ENCODE measurements at places on chromosomes 3 and 15.

GRCh38 chr3:122880624-122881023 lies 85.8 kb downstream of the SLC49A4 start:
- DNase-seq: no peak

GRCh38 chr3:33612607-33613006 lies 105.4 kb downstream of the CLASP2 start:
- DNase-seq: no peak

DNA sequence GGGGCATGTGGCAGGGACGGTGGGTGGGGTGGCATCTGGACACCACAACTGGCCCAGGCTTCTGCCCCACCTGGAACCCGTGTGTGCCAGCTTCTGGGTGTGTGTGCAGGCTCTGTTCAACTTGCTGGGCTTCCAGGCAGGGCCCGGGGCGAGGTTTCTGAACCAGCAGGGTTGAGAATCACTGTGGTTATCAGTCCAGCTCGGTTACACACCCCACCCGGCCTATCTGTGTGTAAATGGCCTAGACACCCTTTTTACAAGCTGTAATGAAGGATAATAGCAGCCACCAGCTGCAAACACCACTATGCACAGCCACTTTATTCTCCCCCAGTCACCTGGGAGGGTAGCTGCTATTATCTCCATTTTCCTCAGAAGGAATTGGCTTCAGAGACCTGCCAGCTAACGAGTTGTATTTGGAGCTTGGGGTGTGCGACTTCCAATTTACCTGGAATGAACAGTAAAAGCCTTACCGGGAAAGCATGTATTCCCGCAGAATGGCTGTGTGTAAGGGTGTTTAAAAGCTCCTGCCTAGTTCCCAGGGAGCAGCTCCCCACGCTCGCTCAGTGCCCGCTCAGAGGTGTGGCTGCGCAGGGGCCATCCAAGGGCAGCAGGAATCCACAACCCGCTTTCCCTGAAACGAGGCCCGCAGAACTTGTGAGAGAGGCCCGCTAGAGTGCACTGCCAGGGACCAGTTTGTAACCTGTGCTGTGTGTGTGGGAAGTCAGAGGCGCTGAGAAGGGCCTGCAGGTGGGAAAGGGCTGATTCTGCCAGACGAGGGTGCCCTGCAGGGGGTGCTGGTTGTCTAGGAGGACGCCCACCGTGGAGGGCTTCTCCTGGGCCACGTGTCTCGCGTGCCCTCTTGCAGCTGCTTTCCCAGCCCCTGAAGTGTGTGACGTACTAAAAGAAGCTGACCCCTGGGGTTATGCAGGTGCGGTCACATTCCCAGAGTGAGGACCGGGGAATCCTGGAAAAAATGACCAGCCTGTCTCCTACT lies 83.5 kb downstream of the C3orf70 start:
- no peak for DNase-seq

GRCh38 chr3:174863488-174863887 lies 4.4 kb downstream of the NAALADL2 start:
- no peak for DNase-seq

DNA sequence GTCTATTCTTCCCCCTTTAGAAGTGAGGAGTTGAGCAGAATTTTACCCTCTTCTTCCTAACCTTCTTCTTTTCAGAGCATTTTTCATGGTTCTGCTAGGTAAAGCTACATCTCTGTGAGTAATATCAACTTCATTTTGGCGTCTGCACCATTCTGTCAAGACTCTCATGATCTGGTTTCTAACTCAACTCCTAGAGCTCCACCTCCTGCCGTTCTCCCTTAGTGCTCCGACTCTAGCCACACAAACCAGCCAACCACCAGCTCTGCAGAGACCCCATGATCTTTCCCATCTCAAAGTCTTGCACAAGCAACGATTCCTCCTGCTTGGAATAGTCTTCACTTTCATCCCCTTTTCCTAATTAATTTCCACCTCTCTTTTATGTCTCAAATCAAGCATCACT lies 193.9 kb upstream of the TMC3 start:
- DNase-seq: no peak

GRCh38 chr3:51669241-51670052 lies 1.6 kb upstream of the TEX264 start:
- DNase-seq: peak; percentile 54

- no peak for DNase-seq
Measured at GRCh38 chr3:143081365-143081764, 38.2 kb upstream of the CHST2 start.

GRCh38 chr15:31513178-31513577 lies 186.5 kb downstream of the KLF13 start:
- no peak for DNase-seq

- no peak for DNase-seq
Measured at GRCh38 chr15:59276225-59277178, 69.9 kb downstream of the LDHAL6B start.

DNA sequence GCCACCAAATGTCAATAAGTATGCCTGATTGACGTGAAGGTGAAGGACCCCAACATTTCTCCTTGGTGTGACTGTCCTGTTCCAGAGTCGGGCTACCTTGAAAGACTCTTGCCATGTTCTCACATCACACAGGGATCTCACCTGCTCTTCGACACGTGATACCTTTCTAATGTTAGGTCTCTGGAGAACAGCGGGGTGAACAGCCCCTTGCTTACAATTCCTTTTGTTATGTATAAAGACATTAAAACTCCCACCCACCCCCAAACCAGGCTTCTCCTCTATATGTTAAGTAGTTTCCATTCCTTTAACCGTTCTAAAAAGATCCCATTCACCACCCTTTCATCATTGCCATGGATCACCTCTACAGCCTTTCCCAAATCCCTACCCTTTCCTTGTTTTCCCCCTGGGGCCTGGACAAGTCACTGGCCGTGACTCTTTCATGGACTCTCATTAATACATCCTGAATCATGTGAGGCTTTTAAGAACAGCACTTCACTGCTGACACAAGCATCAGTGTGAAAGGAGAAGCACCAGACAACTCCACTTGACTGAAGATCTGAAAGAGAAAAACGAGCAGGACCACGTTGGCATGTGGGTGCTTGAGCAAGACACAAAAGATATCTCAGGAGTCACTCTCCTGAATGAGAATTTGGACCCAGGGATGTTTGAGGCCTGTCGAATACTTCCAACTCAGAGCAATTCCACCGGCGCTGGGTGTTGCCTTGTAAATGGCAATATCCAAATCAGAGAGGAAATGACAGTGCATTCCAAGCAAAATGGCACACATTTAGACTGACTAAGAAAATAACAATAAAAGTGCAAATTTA lies 115.0 kb downstream of the FOXP1 start:
- DNase-seq: no peak
